ENCODE measurements at places on chromosomes 4 and X.

GRCh38 chr4:73705056-73705432 lies 35.3 kb upstream of the CXCL8 start:
- DNase-seq: peak; percentile 30

GRCh38 chr4:76564123-76564915 lies 129.3 kb downstream of the SHROOM3 start:
- no peak for DNase-seq

- no peak for DNase-seq
These were observed 118.4 kb upstream of the WDR17 start for GRCh38 chr4:175947117-175947722.

GRCh38 chr4:111812114-111812513 lies 333.1 kb upstream of the FAM241A start:
- no peak for DNase-seq

DNA sequence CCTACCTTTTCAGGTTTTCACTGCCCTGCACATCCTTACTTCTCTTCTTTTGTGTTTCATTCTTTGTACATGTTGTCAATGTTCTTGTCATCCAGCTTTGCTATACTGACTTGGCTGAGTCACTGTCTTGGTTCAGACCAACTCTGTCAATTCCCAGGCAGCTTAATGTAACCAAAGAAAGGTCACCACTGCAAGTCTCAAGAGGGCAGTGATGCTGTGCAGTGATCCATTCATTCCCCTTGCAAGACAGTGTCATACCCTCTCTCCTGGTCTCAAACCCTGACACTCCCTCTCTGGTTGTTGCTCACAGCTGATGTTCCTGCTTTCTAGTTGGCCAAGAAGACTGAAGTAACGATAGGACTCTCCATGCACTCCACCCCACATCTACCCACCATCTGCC lies 17.5 kb downstream of the RAB39B start:
- DNase-seq: no peak
